GF-D8 (cell line): ENCODE measurements at places on chromosomes 3 and 15.

DNA sequence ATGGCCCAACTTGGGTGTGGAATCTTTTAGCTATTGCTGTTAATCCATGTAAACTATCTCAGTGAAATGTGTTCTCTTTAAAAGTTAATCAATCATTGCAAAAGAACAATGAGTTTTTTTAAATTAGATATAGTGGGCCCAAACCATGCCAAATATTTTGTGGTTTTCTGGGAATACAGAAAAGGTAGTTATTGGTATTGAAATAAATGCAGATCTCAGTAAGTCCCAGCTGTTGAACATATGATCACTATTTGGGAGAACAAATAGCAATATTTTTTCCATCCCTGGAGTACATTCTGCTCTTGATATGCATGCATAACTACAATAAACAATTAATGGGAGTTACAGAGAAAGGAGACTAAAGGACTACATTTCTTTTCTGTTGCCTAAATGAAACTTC, 36.0 kb upstream of the LEKR1 start:
- no peak for DNase-seq

GRCh38 chr3:195907684-195907933, 742 bp downstream of the TNK2 start:
- no peak for DNase-seq

- no peak for DNase-seq
These were observed 21.2 kb upstream of the SIAH2 start for GRCh38 chr3:150783920-150784746.

DNA sequence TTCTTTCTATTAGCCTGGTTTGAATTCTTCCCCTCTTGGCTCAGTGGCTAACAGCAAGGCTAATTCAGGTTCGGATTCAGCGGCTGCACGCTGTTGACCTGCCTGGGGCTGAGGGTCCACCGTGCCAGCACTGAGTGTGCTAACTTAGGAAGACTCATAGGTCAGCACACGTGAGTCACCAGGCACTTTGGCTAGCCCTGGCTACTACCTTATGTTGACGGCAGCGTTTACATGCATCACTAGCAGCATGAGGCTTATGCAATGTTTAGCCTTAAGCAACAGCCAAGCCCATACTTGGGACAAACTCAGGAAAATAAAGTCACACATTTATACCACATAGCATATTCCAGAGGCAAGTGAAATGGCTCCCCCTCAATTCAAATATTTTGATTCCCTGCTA, 137.7 kb downstream of the RAB11A start:
- no peak for DNase-seq

GRCh38 chr15:67783303-67783702, 42.0 kb upstream of the SKOR1 start:
- DNase-seq = peak; percentile 95

- no peak for DNase-seq
These were observed 691.4 kb downstream of the ZBBX start for GRCh38 chr3:166688665-166689064.

- DNase-seq = peak; percentile 66
These were observed 110.3 kb downstream of the PPP2R3A start for GRCh38 chr3:136075811-136076210.

DNA sequence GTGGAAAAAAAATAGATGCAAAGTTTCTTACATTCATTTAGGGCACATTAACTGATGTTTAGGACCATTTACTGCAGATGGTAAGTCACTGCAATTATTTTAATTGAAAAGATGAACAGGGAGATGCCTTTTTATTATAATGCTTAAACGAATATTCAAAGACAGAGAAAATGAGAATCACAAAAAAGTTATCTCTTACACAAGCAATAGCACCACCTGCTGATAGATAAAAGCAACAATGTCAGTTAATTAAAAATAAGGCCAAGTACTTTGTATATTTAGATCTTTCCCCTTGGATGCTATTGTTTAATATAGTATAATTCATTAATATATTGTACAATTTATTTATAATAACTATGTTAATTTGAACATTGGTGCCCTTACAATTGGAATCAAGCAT, 55.9 kb downstream of the IFT80 start:
- no peak for DNase-seq

GRCh38 chr15:63157891-63158431, 684 bp upstream of the RPS27L start:
- DNase-seq = no peak

GRCh38 chr3:128357538-128357937, 109.2 kb downstream of the DNAJB8 start:
- DNase-seq = no peak

- DNase-seq = no peak
These were observed 318.5 kb upstream of the ARPP21 start for GRCh38 chr3:35320646-35321407.

DNA sequence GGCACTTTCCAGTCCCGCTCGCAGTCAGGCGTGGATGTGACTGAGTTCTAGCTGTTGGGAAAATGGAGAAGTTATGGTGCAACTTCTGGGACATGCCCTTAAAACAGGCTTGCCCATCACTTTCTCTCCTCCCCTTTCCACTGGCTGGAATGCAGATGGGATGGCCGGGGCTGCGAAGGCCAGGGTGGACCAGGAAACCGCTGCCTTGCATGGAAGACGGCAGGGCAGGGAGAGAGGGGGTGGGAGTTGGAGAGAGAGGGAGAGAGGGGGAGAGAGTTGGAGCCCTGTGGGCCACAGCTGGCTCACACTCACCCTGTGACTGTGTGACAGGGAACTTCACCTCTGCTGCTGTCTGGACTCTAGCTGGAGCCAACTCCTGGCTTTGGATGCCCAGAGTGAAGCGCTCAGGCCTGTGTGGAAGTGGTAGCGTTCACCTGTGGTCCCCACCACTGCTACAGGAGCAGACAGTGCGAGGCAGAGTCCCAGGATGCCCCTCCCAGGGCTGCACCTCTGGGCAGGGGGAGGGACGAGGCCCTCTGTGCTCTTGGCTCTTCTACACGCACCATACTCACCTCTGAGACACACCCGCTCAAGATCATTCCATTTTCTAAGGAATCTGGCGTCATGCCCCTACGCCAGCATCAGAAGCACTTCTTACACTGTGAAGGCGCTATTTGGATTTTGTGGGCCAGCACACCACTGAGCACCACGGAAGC, 36.6 kb downstream of the KLHL25 start:
- DNase-seq = no peak
